ENCODE measurements at places on chromosomes 1 and 21.

- DNase-seq, result no peak
Measured at GRCh38 chr1:53093451-53093754, 31.4 kb downstream of the PODN start.

DNA sequence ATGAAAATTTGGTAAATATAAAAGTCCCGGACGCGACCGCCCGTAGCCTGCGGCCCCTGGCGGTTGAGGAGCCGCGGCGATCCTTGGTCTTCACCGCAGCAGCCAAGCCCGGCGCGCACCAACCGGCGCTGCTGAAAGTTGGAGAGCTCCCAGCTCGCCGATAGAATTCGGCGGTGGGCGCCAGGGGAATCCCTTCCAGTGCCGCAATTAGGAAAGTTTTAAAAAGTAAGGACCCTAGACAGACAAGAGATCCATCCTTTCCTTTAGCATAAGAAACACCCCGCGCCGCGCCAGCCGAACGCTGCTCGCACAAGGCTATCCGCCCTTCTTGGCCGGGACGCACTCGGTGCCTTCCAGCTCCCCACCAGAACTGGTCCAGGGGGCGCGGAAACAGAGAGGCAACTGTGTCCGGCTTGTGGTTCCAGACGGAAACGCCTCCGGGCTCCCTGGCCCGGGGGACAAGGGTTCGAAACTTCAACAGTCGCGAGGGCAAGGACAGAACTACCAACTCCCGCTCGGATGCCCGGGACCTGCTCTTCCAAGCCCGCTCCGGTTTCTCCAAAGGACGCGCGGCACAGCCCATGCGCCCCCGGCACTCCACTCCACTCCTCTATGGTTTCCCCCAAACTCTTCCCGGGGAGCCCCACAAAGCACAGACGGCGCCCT is 1.7 kb downstream of the FAM78B start:
- DNase-seq, result no peak

DNA sequence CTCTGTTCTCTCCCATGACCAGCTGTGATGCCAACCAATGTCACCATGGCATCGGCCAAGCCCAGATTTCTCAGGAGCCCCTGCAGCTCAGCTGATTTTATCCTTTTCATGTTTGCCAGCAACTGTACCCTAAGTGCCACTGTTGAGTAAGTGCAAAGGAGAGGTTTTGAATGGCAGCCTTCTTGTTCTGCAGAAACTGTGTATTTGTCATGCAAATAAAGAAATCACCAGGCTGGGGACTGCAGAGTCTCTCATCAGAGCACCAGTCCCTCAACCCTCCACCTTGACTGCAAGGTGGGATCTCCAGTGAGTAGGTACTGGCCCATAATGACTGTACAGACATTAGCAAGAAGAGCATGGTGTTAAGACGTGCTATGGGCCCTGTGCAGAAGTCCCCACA is 26.6 kb downstream of the C8B start:
- no peak for DNase-seq

- no peak for DNase-seq
Measured at GRCh38 chr1:46595127-46595526, 8.9 kb downstream of the MKNK1 start.

GRCh38 chr1:6188466-6188865 is 8.3 kb upstream of the CHD5 start:
- no peak for DNase-seq

DNA sequence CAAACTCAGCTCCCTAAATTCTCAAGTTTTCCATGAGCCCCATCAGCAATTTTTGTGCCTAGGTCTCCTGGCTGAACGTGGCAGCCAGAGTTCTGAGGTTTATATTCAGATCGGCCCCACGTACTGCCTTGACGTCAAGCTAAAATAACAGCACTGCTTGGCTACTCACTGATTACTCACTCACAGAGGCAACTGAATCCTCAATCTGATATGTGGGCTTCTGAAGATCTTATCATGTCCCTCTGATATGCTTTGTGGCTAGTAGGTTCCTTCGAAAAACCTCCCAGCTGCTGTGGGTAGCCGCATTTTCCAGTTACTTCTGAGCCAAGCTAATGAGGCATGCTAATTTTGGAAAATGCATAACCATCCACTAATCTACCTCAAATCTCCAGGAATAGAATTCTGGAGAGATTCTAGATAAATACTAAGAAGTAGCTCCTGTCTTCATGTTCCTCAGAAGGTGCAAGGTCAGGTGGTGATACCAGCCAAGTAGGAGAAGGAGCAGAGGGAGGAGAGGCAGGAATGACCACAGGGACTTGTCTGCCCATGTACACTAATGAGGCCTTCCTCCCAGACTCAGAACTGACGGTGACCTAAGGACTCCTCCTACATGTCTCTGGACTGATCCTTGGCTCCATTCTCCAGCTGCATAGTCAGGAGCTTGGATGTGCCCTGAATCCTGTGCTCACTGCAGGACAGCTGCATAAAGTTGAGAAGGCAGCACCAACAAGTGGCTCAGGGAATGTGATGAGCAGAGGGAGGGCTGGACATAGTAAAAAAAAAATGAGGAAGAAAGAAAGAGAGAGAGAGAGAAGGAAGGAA is 263.7 kb downstream of the TNR start:
- DNase-seq, result no peak

GRCh38 chr1:58585581-58586151 is 8.6 kb upstream of the TACSTD2 start:
- no peak for DNase-seq
